ENCODE measurements at places on chromosomes 4 and X. TPM values are rescaled to one million over a fixed set of nuclear protein-coding genes. Genes with fewer than 3 reads are reported as not detected.

Gene RAI2
- 22.4 TPM for total RNA-seq

Gene CXCL9
- total RNA-seq, result 372 TPM

DNA sequence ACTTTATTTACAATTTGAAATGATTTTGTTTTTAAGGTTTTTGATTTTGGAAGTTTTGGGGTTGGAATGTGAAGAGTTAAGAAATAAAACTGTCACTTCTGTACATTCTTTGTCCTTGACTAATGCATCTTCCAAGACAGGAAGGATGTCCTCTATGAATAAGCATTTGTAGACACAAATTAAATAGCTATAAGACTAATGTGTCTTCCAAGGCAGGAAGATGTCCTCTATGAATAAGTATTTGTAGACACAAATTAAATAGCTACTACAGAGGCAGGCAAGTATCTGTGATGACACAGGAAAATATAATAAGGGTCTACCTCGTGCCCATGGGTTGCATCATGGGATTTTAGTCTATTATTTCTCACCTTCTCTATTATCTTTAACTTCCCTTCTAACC, 14.5 kb downstream of the PRSS48 start:
- no peak for DNase-seq

GRCh38 chr4:109608879-109609278, 48.8 kb downstream of the MCUB start:
- DNase-seq, result no peak

DNA sequence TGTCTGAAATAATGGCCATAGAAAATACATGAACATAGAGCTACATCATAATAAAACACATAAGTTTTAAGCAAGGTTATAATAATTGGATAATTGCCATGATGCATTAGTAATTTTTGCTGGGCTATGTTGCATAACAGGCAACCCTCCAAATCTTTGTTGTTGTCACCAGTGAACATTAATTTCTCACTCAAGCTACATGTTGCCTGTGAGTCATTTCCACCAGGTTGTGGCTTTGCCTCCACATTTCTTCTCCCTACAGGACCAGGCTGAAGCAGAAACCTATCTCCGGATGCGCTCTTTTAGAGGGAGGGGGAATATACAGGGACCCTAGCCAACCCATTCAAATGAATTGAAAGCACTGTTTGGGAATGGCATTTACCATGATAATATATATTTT, 347.7 kb downstream of the GABRG1 start:
- DNase-seq, result no peak

Gene RHOH
- not detected for total RNA-seq

Gene RTL9
- 0.56 TPM for total RNA-seq

DNA sequence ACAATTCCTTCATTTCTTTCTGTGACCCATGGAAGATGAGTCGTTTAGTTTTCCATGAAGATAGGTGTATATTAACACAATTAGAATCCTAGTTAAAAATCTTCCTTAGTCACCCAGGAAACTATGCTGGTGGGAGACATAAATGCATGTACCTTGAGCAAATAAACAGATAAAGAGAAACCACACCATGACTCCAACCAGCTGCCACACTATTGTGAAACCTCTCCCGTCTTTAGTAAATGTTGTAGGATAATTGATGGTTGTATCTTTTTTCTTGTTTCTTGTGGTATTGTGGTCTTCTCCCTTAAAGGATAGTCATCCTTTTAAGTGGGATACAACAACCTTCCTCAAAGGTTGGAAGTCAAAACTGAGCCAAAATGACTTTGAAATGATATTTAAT, 103.8 kb upstream of the LEF1 start:
- no peak for DNase-seq

Gene WAS
- 3.0 TPM for total RNA-seq

Gene RPS6KA6
- 0.72 TPM for total RNA-seq

Gene DAPP1
- total RNA-seq, result 0.19 TPM

GRCh38 chr4:22986262-22986661, 293.5 kb downstream of the GBA3 start:
- DNase-seq, result no peak
